ENCODE measurements at places on chromosomes 13 and 19.

GRCh38 chr13:58994077-58994476 lies 1169.7 kb downstream of the DIAPH3 start:
- DNase-seq: no peak

- DNase-seq: no peak
Measured at GRCh38 chr19:1522838-1523237, 1.0 kb upstream of the PLK5 start.

- no peak for DNase-seq
Measured at GRCh38 chr13:93244918-93245280, 18.3 kb downstream of the GPC6 start.

GRCh38 chr13:33109801-33110200 lies 93.6 kb downstream of the KL start:
- peak; percentile 83 for DNase-seq

DNA sequence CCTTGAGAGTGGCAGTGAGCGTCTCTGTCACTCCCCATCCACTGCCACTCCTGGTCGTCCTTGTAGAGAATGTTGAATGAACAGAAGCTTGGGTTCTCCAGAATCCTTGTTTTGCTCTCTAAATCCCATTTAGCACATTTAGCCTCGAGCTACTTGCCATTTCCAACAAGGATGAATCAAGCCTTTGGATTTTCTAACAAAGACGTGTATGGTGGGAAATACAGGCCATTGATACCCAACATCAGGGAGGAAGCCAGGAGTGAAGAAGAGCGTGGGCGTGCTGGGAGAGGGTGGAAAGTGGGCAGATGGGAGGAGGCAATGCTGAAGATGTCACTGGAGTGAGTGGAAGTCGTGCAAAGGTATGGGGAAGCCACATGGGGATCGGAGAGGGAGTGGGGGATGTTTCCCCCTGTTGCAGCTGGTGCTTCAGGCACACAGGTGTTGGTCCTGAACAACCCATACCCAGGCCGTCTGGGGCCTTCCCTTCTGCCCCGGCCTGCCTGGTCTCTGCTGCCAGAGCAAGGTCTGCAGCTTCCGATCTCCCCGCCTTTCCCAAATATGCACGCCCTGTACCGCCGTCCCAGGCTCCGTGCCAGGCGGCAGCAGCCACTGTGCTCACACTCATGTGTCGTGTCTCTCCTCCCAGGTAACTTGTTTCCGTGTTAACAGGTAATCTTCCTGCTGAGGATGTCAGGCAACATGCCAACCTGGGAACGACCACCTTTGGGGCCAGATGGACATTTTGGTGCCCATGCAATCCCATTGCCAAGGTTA lies 48.7 kb downstream of the ZIC5 start:
- no peak for DNase-seq

DNA sequence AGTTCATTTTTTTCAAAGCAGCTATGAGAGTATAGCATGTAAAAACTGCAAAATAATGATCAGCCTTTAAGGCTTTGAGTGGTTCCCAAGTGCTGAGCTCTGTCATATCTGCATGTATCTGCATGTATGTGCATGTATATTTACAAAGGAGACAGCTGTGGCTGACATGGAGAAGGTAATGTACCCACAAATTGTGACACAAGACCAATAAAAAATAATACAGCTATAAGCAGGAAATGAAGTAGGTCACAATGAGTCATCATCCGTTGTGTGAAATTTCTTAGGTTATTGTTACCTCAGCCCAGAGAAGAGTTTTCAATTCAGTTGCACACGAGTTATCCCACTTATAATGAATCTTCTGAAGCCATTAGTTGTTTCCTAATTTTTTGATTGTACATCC lies 60.9 kb upstream of the MED4 start:
- no peak for DNase-seq

GRCh38 chr19:30755581-30755980 lies 383.4 kb downstream of the ZNF536 start:
- no peak for DNase-seq

GRCh38 chr13:69755101-69755500 lies 352.5 kb upstream of the ATXN8OS start:
- no peak for DNase-seq

DNA sequence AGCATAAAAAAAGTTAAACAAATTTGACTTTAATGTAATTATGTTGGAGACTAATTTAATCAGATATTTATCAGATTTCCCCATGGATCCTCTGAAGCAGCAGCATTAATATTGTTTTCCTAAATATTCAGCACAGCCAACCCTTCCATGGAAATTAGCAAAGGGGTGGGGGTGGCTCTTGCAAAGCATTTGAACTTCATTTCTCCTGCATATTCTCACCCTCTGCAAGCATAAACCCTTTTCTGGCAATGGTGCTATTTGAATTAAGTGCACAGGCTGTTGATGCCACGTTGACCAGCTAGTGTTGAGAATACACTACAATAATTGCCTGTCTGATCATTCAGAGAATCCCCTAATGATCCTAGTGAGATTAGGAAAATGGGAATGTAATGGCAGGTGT lies 488.1 kb upstream of the KLF12 start:
- no peak for DNase-seq

- DNase-seq: no peak
Measured at GRCh38 chr19:7879836-7880235, 5.6 kb upstream of the PRR36 start.

DNA sequence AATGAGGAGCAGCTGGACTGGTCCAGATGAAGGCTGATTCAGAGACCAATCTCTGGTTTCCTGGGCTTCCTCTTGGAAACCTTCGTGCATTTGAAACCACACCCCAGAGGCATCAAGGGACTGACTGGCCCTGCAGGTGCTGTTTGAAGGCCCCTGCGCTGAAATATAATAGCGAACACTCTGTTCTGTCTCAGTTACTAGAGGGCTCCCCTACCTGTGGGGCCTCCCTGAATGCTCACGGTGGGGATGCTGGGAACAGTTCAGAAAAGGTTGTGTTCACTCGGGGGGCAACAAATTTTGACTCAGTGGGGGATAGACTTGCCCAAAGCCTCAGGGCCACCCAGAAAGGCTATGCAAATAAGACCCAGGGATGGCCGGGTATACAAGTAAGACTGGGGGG lies 6.4 kb downstream of the CCDC8 start:
- no peak for DNase-seq

DNA sequence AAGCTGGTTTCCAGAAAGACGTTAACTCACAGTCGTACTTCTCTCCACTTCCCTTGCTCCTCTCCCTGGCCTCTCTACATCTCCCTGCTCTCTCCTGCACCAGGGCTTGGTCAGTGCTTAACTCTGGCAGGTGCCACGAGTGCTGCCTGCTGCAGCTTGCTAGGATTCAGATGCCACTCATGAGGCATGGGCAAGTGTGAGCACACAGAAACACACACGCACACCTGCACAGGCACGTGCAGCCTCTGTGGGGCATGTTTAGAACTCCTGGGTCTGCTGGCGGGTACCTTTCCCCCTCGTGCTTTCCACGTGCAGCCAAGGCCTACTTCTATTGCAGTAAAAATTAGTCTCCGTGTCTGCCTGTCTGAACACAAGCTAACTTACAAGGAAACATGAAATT lies 31.8 kb downstream of the SOX1 start:
- DNase-seq: no peak

DNA sequence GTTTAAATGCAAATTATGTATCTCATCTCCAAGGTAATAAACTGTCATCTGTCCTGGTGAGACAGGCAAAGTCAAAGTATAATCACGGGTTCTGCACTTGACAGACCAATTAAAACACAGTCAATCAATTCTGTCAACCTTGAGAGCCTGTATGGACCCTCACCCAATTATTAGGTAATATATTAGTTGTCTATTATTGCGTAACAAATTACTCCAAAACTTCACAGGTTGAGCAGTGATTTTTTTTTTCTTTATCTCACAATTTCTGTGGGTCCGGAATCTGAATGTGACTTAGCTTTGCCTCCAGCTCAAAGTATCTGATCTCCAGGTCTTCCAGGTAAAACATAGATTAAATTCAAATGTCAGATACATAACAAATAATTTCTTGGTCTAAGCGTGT lies 707.4 kb upstream of the ARGLU1 start:
- no peak for DNase-seq

DNA sequence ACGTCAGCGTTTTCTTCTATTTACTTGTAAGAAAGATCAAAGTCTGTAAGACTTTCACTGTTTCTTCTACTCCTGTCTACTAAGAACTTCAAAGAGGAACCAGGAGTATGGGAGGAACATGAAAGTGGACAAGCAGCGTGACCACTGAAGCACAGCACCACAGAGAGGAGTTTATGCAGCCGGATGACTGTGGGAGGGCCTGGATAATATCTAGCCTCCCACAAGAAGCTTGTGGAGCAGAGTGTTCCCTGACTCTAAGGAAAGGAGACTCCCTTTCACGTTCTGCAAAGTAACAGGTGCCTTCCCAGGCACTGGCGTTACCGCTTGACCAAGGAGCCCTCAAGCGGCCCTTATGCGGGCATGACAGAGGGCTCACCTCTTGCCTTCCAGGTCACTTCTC lies 83.6 kb upstream of the PDCD5 start:
- no peak for DNase-seq

GRCh38 chr19:2820112-2820702 lies 539 bp downstream of the ZNF554 start:
- DNase-seq: peak; percentile 49

- DNase-seq: no peak
Measured at GRCh38 chr19:40721936-40722661, 5.2 kb downstream of the ITPKC start.

GRCh38 chr13:104301171-104301975 lies 1235.2 kb upstream of the SLC10A2 start:
- DNase-seq: peak; percentile 10

GRCh38 chr19:9342610-9343304 lies 18.8 kb downstream of the ZNF559 start:
- DNase-seq: no peak

DNA sequence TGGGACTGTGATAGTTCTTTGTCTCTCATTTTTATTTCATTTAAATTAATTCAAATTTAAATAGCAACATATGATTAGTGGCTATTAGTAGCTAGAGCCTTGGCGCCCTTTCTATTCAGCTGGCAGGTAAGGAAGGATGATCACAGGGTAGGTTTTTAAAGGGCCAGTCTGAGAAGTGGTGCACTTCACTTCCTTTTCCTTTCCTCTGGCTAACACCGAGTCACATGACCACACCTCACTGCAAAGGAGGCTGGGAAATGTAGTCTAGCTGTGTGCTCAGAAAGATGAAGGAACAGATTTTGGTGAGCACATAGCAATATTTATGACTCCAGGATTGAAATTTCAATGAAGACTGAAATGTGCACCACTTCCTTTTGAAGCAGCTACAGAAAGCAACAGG lies 128.7 kb downstream of the TSHZ3 start:
- peak; percentile 74 for DNase-seq

- DNase-seq: no peak
Measured at GRCh38 chr13:56283262-56283828, 857.4 kb upstream of the PRR20A start.

GRCh38 chr19:53882391-53883050 lies 524 bp downstream of the PRKCG start:
- no peak for DNase-seq

- no peak for DNase-seq
Measured at GRCh38 chr19:57434386-57435061, 601 bp upstream of the ZNF749 start.

DNA sequence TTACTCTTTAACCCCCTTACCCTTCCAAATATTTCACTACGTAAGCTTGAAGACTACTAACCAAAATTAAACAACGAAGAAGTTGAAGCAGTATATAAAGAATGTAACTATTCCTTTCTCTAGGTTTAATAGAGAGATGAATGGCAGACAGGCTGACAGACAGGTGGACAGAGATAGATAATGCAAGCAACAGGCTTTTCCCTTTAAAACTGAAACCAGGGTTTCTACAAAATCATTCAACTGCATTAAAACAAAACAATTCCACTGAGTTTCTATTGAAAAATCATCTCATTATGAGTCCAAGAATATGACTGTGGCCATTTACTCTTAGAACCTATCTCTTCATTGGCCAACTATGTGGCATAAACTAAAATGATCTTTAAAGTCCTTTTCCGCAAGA lies 15.2 kb downstream of the LNX2 start:
- DNase-seq: no peak

DNA sequence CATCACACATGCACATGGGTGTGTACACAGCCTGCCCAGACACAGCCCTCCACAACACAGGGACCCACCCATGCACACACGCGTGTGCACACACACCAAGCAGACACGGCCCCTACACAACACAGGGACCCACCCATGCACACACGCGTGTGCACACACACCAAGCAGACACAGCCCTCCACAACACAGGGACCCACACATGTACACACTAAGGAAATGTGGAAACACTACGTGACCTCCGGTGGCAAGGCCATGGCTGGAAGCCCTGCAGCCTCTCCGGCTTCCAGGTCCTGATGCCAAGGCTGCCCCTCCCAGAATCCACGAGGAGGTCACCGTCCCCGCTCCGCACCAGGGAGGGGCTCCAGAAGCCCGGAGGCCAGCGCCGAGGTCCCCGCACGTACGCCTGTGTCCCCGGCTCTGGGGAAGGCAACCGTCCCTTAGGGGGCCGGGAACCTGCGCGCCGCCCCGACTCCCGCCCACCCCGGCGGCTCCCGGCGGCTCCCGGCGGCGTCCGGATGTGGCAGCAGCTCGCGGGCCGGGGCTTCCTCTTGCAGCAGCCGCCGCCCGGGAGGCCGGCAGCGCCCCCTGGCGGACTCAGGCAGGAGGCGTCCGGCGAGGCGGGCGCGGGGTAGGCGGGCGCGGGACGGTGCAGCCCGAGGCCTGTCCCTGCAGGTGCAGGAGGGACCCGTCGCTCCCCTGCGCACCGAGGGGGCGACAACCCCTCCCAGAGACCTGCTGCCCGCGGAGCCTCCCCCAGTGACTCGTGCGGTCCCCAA lies 29.8 kb upstream of the GRTP1 start:
- DNase-seq: peak; percentile 94

DNA sequence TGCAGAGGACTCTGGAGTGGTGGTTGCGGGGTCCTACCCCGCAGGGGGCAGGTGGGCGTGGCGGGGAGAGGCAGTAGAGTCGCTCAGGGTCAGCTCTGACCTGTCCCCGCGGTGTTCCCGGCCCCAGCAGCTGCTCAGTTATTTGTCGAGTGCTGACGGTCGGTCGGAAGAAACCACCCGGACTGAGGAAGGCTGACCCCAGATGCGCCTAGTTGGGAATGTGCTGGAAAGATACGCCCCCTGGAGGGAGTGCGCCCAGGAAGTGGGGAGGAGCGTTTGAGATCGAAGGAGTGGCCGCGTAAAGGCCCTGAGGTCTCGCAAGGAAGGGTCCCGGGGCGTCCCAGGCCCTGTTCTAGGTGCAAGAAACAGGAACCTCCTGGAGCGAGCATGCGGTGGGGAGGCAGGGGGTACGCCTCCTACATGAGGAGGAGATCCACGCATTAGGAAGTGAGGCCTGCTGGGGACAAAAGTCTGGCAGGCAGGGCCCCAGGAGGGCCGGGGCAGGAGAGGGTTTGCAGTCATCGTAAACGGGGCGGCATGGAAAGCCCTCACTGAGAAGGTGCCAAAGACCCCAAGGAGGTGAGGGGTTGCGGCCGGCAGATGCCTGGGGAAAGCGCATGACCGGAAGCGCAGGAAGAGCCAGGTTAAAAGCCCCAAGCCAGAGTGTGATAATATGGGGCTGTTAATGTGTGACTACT lies 9.2 kb downstream of the CCDC8 start:
- DNase-seq: no peak

GRCh38 chr13:75258159-75258782 lies 223.7 kb downstream of the TBC1D4 start:
- peak; percentile 64 for DNase-seq

- DNase-seq: no peak
Measured at GRCh38 chr13:75153386-75153785, 328.6 kb downstream of the TBC1D4 start.
